CD4-positive, alpha-beta T cell treated with Interleukin-15 for 4 hours (primary cell): ENCODE measurements at places on chromosomes 7 and 10.

- DNase-seq: peak; percentile 25
These were observed 9.1 kb downstream of the RASSF4 start for GRCh38 chr10:44968500-44969400.

DNA sequence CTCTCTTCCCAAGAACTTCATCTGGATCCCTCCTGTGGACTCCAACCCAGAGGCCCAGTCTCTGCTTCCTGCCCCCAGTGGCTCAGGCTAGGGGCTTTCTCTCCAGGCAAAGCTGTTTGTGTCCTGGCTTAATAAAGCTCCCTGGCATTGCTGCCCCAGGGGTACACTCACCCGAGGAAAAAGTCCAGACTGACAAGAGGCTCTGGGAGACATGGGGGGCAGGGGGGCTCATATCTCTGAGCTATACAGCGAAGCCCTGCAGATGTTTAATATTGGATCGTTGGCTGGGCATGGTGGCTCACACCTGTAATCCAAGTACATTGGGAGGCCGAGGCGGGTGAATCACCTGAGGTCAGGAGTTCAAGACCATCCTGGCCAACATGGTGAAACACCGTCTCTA is 10.7 kb upstream of the COMTD1 start:
- DNase-seq: no peak

GRCh38 chr10:62541811-62542210 is 167.6 kb downstream of the ZNF365 start:
- DNase-seq: no peak

DNA sequence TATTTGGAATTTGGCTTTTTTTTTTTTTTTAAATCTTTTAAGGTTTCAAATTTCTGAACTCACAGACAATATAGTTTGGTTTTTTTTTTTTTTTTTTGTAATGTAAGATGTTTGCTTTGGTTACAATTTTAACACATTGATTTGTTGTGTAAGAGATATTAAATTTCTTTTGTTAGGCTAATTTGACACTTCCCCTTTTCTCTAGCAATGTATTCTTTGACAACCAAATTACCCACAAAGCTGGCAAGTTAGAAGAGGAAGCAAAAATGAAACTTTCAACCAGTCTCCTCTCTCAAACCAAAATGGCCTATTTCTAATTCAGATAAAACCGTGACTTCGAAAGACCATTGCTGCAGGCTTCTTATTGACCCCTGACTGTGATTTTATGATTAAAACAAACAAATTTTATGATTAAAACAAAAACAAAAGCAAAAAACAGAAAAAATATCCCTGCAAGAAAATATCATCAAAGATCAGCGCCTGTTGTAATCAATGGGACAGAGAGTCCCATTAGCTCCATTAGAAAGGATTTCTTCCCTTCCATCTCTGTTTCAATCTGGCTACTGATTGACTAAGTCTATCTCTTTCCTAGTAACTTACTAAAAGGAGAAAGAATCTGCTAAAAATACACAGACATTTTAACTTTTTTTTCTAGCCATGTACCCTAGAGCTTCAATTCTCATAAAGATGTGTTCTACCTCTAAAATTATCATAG is 489.2 kb downstream of the MDFIC start:
- no peak for DNase-seq

- peak; percentile 10 for DNase-seq
These were observed 31.8 kb upstream of the IL15RA start for GRCh38 chr10:6009150-6009549.

DNA sequence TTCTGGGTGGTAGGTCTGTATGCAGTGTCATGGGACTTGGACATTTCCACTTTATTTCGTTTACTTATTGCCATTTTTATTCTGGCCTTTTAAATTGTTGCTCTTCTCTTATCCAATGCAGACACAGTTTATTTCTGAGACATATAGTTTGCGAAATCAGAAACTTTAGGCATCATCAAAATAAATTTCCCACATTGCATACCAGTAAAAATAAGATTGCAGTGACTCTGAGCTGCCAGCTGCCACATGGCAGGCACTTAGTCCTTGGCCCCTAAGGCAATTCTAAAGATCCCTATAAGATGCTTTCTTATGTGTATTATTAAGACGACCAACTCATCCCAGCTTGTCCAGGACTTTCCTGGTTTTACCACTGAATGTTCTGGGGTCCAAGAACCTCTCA is 81.8 kb upstream of the ANKRD1 start:
- no peak for DNase-seq

- no peak for DNase-seq
These were observed 25.0 kb upstream of the AQP1 start for GRCh38 chr7:30886608-30887011.

DNA sequence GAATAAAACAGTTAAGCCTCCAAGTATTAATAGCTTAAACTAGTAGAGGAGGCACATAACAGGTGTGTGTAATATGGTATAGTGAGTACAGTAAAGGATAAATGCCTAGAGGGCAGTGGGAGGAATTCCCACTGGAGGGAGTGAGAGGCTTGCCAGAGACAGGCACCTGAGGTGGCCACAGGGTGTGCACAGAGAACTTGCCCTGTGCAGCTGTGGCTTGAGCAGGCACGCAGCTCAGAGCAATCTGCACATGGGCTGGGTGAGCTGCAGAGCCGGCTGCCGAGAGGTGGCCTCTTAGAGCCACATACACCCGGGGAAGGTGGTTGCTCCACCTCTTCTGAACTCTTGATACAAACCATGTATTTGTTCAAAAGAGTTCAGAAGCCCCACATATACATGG is 237.1 kb downstream of the COBL start:
- DNase-seq: no peak

GRCh38 chr7:48887500-48887899 is 36.8 kb upstream of the CDC14C start:
- no peak for DNase-seq

DNA sequence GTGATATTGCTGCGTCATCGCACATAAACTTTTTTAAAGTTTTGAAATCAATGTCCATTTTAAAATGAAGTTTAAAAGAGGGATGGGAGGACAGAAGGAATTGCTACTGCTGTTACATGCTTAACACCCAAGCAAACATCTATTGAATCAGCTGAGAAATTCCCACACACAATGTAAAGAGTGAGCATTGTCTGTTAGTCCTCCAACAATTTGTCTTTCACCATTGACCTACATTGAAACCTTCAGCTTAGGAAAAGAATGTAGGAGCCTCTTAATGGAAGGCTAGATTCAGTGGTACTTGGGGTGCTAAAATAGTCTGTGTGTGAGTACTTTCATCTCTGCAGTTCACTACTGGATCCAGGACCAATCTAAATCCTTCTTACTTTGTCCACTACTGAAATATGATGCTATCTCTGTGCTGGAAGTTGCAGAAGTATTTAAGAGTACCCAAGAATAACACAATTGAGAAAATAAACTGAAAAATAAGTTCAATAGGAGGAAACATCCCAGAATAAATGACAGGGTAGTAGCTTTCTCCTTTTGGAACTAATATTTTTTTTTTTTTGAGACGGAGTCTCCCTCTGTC is 23.8 kb upstream of the FBXW4 start:
- DNase-seq: no peak

GRCh38 chr7:127320974-127321373 is 68.2 kb upstream of the GRM8 start:
- no peak for DNase-seq

- no peak for DNase-seq
These were observed 1.2 kb downstream of the DLG5 start for GRCh38 chr10:77925410-77925794.

DNA sequence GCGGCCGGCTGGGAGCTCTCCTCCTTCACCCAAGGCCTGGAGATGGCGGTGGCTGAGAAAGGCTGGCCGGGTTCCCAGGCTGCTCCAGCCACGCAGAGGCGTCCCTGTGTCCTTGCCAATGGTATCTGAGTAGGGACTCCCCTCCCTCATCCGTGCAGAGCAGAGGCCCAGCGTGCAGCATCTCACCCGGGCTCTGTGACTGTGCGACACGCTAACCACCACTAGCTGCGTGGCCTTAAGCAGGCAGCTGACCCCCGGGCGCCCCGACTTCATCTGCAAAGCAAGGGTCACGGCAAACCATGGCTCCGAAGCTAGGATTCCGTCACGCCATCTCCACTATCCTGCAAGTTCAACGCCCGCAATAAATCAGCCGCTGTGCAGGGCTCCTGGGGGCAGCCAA is 47.2 kb upstream of the TNRC18 start:
- no peak for DNase-seq

- DNase-seq: no peak
These were observed 767 bp downstream of the EIF4EBP2 start for GRCh38 chr10:70404787-70405036.

DNA sequence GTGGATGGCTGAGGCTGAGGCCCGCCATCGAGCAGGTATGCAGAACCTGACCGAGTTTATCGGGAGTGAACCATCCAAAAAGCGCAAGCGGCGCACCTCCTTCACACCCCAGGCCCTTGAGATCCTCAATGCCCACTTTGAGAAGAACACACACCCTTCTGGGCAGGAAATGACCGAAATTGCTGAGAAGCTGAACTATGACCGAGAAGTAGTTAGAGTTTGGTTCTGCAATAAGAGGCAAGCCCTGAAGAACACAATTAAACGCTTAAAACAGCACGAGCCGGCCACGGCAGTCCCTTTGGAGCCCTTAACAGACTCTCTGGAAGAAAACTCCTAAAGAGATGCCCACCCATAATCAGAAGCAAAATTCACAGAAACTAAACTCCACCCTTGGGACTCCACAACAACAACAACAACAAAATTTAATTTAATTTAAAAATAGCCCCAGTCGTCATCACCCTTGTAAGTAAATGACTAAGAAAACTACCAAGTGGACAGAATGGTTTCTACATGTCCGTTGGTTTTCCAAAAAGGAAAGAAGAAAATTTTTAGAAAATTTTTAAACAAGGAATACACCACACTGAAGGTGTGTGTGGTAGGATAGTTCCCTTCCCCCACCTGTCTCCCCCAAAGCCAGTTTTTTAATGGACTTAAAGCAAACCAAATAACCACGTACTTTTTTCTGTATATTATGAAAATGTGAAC is 101.7 kb upstream of the YAE1 start:
- no peak for DNase-seq
